HS-27A (cell line): ENCODE measurements at places on chromosomes 7 and 10.

- DNase-seq, result no peak
These were observed 120.1 kb downstream of the PTPN20 start for GRCh38 chr10:47031211-47031900.

DNA sequence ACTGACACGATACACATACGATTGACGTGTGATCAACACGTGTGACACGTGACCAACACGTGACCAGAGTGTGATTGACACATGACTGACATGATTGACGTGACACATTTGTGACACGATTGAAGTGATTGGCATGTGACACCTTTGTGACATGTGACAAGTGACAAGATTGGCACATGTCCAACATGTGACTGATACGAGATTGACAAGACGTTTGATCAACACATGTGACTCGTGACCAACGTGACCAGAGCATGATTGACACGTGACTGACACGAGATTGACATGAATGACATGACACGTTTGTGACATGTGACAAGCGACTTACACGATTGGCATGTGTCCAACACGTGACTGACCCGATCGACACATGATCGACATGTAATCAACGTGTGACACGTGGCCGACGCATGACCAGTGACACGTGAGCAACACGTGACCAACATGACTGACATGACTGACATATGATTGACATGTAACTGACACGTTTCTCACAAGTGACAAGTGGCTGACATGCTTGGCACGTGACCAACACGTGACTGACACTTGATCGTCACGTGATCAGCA is 22.0 kb downstream of the CRPPA start:
- DNase-seq, result no peak

GRCh38 chr10:55203319-55203718 is 402.3 kb upstream of the PCDH15 start:
- no peak for DNase-seq

GRCh38 chr10:32033171-32033570 is 23.1 kb downstream of the KIF5B start:
- no peak for DNase-seq

GRCh38 chr10:86217371-86218080 is 149.1 kb downstream of the GRID1 start:
- DNase-seq, result no peak
